ENCODE measurements at places on chromosomes 5 and 9.

- no peak for DNase-seq
These were observed 19.2 kb downstream of the COL15A1 start for GRCh38 chr9:98962861-98963260.

DNA sequence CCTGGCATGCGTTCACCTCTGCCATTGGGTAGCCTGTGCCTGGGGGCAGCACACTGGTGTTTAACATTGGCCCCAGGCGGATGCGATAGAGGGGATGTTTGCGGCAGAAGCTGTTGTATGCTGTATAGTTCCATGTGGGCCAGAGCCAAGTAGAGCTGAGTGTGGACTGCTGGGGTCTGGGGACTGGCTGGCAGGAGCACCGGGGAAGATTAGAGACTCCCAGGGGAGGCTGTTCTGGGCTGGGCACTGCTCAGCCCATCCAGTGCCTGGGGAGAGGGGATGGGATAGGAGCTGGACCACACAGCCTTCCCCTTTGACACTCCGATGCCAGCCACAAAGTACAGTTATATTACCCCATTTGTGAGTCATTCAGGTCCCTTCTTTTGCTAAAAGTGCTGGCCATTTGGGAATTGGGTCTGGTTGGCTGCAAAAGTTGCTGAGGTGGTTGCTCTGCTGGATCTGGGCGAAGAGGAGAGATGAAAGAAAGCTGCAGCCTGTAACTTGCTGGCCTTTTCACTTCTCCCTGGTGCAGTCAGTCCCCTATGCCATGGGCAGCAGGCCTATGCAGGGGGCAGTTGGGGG lies 73.8 kb downstream of the RGS3 start:
- no peak for DNase-seq

GRCh38 chr9:112785986-112786385 lies 35.4 kb downstream of the SNX30 start:
- DNase-seq, result no peak

DNA sequence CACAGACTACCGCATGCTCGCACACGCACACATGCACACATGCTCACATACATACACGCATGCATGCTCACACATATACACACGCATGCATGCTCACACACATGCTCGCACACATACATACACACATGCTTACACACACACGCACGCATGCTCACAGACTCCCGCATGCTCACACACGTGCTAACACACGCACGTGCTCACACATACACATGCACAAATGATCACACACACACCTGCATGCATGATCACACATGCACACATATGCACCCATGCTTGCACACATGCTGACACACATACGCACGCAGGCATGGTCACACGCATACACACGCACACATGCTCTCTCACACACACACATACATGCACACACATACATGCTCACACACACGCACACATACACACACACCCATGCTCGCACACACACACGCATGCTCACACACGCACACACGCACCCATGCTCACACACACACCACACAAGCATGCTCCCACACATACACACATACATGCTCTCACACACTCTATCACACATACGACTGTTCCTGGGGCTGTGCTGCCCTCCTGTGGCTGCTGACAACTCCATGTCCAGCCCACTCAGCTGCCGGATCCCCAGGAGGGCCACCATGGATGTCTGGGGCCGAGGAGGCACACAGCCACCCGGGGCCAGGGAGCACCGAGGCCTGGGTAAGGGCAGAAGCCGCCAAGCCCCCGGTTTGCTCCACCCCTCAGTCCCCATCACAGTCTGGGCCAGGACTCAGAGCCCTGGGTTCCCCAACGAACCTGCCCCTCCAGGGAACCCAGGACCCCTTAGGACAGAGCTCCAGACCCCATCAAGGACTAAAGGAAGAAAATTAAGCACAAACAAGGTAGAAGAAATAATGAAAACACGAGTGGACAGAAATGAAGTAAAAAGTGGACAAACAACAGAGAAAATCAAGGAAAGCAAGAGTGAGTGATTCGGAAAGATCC lies 31.4 kb upstream of the EGFL7 start:
- DNase-seq, result peak; percentile 81

- DNase-seq, result no peak
These were observed 13.0 kb downstream of the DNAJC18 start for GRCh38 chr5:139426203-139426885.
